Amygdala (tissue), 56 donors: ENCODE measurements at places on chromosomes 7 and 10.

DNA sequence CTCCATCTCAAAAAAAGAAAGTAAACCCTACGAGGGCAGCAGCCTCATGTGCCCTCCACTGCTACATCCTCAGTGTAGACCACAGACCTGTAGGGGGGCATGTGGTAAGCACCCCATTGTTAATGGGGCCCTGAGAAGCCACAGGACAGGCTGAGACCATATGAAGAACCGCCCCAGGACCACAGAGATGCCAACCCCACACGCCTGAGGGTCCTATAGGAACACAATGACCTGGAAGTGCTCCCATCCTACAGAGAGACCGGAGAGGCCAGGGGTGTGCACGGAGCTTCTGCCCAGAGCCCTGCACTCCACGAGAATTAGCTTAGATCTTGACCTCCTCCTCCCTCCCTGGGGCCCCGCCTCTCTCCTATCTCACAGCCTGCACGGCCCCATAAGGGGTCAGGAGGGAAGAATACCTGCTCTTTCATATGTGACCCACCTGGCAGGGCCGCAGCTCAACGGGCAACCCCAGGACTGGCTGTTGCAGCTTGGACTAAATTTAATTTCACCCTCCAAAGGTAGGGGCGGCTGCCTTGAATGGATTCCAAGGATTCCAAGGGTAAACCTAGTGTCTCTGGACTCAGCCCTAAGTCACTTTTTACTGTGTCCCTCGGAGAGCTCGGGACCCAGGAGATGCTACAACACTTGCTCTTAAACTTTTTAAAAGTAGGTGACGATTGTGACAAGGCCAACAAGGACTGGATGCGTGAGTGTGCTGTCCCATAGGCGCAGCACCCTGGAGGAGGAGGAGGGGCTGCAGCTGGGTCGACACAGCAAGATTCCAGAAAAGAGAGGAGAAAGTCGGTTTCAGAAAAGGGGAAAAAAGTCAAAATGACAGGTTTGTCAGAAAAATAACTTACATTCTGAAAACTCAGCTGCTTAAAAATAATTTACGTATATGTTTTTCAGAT is 24.2 kb downstream of the PRKAG2 start:
- no peak for DNase-seq

DNA sequence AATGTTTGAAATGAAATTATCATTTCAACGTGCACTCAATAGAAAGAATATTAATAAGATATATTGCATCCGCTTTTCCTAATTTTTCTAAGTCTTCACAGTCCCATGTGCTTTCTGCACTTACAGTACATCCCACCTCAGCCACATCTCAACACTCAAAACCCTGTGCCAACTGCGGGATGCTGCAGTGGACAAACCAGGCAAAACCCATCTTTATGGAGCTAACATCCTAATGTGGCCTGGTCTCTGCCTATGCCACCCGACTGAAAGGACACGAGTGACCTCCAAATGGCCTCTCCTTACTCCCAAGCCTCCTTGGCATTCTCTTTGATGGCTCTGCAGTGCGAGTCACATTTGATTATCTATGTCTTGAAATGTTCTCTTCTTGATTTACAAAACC is 57.4 kb upstream of the ADRB1 start:
- DNase-seq: no peak

- DNase-seq: no peak
Observed at GRCh38 chr10:116721547-116722392, 20.6 kb downstream of the HSPA12A start.

- DNase-seq: no peak
Observed at GRCh38 chr7:128168667-128169210, 72.3 kb upstream of the LEP start.

- DNase-seq: no peak
Observed at GRCh38 chr10:70582793-70583668, 19.5 kb downstream of the PRF1 start.

DNA sequence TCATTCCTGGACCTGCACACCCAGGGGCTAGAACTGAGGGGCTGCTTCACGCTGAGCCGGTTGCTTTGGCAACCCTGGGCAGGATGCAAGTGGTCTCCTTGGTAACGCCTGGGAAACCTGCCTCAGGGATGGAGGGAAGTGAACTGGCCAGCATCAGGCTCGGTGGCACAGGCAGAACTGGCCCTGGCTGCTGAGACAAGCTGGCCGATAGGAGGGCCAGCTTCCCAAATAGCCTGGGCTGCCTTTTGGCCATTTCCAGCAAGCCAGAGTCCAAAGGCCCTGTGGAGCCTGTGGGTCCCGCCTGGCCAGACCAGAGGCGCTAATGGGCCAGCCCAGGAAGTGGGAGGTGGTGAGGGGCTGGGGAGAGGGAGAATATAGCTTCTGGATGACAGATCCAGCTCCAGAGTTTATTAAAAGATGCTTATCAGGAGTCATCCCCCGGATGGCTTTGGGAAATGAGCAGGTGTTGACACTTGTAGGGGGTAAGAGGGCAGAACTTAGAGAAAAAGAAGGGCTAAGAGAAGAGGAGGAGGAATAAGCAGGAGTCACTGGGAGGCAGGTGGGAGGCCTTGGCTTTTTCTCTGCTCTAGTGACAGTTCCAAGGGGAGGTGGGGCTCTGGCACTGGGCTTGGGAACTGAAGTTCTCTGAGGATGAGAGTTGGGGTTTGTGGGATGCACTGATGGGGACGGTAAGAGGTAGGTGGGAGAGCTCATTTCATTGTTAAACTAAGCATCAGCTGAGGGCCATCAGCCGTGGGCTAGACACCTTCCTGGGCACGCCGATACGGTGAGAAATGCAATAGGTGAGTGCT is 9.6 kb downstream of the NEURL1 start:
- no peak for DNase-seq

DNA sequence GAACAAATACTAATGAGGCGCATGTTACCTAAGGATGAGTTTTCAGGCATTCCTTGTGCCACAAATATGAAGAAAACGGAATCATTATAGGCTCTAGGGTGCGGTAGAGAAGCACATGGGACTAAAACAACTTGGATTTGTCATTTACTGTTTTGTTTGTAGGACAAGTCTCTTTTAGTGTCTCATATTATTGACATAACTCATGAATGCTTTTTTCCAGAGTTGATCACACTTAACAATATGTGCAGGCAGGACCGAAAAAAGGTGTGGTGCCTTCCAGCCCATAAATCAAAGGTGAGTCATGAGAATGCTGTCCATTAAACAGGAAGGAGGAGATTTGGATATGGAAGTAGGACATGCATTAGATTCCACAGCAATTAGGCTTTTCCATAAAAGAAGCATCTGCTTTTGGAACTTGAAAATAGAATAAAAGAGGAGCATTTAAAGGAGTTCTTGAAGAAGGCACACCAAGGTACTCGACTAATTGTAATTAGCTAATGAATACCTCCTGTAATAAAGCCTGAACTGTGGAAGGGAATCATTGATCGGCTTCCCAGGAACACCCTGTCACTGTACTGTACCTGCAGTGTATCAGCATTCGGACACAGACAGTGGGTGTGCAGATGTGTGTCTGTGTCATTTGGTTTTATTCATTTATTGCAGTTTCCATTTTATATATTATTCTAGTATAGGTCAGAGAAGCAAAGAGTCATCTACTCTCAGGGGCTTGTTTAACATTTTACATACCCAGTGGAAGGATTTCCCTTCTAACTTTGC is 119.7 kb upstream of the KLF14 start:
- DNase-seq: no peak

DNA sequence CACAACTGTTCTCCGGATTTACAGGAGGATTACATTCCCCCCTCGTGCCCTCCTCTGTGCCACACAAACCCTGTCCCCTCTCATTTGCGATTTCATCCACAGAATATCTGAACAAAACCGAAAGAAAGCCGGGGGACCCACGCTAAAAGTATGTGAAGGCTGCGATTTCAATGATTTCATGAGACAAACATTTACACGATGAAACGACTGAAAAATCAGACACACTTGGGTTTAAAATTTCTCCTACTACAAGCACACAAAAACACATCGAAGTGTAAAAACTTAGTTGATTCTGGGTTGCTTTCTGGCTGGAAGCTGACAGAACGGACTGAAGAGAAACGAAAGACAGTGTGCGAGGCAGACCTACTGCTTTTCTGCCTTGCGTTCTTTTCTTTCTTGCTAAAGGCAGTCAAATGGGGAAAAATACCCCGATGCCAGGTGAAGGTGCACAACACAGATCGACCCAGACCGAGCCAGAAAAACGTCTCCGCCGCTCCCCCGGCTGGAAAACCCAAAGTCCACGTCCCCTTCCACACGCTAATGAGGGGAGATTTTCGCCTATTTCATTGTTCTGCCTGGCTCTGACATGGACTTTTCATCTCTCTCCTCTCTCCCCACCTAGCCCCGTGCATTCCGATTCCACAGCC is 1.2 kb downstream of the HIPK2 start:
- DNase-seq: no peak

DNA sequence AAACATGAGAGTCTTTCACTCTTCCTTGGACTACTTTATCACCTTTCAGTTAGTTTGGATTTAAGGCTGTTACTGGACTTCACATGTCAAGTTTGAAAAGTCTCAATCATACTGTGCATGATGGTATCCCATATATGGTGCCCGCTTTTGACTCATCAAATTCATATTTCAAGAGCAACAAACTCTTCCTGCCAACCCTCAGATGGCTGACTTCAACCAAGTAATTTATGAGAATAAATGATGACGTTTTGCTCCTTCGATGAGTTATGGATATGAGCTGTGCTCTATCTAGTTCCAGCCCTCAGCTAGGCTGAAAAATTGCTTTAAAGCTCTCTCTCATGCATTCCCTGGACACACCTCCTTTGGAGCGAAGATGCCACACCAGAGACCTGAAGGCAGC is 110.3 kb upstream of the RSU1 start:
- no peak for DNase-seq

- DNase-seq: no peak
Observed at GRCh38 chr7:48004638-48005037, 24.3 kb downstream of the SUN3 start.

DNA sequence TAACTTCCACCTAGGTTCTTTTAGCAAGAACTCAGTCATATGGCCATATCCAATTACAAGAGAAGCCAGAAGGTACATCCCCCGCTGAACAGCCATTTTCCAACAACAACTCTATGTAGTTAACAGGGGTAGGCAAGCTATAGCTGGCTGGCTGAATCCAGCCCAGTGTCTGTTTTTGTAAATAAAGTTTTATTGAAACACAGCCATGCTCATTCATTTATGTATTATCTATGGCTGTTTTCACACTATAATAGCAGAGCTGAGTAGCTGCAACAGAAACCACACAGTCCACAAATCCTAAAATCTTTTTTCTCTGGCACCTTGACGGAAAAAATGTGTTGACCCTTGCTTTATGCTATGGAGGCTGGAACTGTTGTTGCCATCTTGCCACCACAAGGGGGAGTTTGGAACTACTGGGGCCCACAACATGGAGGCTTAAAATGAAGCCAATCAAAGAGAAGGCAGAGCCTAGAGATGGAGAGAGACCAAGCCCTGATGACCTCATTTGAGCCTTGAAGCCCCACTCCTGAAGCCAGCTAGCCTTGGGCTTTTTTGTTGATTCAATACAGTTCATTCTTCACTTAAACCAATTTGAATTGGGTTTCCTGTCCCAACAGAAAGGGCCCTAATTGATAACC is 33.3 kb upstream of the XPNPEP1 start:
- no peak for DNase-seq

- no peak for DNase-seq
Observed at GRCh38 chr7:124113045-124113444, 80.2 kb upstream of the TMEM229A start.

DNA sequence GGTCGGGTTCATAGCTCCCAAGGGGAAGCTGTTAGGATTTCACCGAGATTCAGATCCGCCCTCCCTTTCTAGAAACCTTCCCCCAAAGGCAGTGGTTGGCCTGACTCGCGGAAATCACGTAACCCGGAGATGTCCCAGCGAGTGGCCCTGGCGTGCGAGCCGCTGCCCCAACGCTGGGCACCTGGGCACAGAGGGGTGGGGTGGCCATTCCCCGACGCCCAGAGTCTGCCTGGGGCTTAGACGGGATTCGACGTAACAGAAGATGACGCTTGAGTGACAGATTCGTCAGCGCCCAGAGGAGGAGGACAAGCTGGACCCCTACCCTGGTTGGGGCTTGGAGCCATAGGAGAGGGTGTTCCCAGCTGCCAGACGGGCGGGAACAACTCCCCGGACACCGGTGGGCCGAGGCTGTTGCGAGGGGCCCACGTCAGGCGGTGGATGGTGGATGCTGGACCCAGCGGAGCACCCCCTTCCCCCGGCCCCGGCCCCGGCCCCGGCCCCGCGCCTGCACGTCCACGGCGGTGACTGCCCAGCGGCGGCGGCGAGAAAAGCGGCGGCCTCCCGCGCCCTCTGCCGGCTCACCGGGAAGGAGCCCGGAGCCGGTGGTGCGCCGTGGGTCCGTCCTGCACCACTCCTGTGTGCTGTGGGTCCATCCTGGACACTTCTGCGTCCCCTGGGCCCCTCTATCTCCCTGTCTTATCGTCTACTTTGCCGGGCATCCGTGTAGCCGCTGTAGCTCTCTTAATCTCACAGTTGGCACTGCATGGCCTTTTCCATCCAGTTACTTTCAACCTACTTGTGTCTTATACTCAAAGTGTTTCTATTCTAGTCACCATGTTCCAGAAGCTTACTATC is 35.4 kb upstream of the KNDC1 start:
- no peak for DNase-seq

- DNase-seq: no peak
Observed at GRCh38 chr7:110604206-110604605, 486.7 kb upstream of the LRRN3 start.

DNA sequence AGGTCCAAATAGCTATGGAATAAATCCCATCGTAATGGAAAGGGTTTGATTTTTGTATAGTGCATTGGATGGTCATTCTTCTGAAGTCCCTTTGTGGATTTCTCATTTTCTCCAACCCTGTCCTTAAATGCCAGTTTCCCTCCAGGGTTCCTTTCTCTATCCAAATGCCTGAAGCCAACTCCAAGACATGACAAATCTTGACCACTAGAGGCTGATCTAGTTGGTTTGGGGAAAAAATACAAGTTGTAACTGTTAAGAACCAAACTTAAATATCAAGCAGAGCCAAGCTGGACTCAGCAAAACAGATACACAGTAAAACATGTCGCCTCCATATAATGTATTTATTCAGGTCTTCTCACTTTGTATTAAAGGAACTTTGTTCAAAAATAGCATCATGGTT is 28.7 kb downstream of the FRMD4A start:
- DNase-seq: no peak

GRCh38 chr10:76119036-76119435 is 687.6 kb downstream of the LRMDA start:
- no peak for DNase-seq

GRCh38 chr10:65891073-65891981 is 1034.5 kb upstream of the LRRTM3 start:
- no peak for DNase-seq

DNA sequence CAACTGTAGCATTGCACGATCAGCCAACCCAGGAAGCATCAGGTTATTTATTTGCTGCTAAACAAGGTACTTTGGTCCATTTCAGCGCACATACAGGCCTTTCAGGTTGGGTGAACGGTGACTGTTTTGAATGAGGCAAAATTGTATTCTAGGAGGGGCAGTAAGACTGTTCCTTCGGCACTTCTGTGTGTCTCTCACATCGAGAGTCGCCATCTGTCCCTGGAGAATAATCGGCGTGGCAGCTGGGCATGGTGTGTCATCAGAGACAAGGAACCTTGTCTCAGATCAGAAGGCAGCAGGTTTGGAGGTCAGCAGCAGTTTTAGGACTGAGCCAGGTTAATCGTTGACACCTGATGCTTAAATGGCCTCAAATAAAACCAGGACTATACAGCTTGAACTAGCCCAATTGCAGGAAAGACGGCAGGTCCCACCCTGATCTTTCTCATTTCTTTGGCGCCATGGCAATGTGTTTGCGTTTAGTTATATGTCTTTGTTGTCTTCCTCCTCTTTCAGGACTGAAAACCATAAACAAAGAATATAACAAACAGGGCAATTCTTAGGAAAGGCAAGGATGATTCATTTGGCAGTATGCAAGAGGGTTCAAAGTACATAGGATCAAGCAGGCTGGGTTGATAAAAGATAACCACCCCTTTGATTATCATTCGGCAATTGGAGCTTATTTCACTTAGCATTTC is 92.0 kb upstream of the PRR15 start:
- no peak for DNase-seq
